ENCODE measurements at places on chromosomes 6 and 20. TPM values are rescaled to one million over a fixed set of nuclear protein-coding genes. Genes with fewer than 3 reads are reported as not detected.

MEP1A gene
- not detected for total RNA-seq

TMEM74B gene
- total RNA-seq = 8.2 TPM

TPD52L1 gene
- total RNA-seq = 75.4 TPM

- peak; percentile 70 for DNase-seq
Observed at GRCh38 chr6:37381579-37381978, 27.8 kb downstream of the RNF8 start.

CASS4 gene
- total RNA-seq = 2.8 TPM

PHF3 gene
- total RNA-seq = 90.7 TPM

GRCh38 chr20:34781220-34781619, 44.2 kb downstream of the NCOA6 start:
- DNase-seq = no peak

DNA sequence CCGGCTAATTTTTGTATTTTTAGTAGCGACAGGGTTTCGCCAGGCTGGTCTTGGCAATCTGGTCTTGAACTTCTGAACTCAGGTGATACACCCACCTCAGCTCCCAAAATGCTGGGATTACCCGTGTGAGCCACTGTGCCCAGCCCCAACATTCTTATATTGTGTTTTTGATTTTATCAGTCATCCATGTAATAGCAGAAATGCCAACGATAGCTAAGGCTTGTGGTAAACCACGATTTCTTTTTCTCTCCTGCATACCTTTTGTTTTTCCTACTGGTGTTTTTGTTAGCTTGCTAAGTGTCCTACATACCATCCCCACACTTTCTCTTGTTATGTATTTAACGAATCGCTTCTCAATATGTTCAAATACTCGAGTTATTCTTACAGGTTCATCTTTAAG, 12.1 kb downstream of the PHACTR2 start:
- DNase-seq = no peak

DNA sequence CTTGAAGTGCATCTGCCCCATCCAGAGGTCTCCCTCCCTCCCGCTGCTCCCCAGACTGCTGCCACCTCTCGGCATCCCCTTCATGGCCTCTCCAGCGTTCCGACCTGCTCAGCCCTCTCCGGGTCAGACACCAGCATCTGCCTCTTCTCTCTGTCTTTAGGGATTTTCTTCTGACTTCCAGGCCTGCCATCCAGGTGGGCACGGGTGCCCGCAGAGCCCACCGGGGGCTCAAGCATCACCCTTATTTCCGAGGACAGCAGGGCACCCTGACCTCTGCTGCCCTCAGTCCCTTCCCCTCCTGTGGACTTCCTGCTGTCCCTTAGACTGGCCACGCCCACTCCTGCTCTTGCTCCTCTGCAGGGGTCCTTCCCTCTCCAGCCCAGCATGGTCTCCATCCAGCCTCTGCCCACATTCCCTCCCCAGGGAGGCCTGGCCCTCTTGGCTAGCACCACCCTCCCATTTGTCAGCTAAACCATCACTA, 3.3 kb downstream of the NPEPL1 start:
- DNase-seq = no peak

GRCh38 chr6:136608991-136609390, 58.8 kb upstream of the MAP7 start:
- no peak for DNase-seq

DNA sequence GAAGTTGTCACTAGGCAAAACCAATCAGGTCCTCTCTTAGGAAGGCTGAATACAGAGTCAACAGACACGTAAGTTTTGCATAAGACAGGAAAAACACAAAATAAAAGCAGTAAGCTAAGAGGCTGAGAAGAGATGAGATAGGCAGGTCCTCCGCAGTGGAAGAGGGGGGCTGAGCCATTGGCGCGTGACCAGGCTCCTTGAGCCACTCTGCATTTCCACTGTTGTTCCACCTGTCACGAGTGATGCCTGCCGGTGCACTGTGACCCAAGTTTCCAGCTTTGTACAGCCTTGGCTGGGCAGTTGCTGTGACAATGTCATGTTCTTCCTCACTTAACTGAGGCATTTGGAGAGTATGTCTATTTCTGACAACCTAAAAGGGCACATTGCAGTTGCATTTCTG, 58.6 kb downstream of the NUDT3 start:
- peak; percentile 27 for DNase-seq

DNA sequence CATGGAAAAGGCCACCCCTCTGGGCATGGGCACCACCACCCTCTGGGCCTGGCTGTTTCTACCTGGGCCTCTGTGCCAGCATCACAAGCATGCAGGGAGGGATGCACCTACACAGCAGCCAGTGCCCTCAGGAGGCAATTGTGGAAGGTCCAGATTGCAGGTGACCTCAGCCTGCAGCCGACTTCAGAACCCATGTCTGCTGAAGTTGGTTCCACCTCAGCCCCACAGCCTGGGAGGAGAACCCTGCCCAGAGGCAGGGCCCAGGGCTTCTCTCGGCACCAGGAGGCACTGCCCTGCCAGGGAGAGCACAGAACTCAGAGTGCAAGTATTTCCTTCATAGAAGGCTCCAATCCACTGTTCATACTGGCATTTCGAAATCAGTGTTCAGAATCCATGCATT, 149.8 kb downstream of the TTLL2 start:
- no peak for DNase-seq

DNA sequence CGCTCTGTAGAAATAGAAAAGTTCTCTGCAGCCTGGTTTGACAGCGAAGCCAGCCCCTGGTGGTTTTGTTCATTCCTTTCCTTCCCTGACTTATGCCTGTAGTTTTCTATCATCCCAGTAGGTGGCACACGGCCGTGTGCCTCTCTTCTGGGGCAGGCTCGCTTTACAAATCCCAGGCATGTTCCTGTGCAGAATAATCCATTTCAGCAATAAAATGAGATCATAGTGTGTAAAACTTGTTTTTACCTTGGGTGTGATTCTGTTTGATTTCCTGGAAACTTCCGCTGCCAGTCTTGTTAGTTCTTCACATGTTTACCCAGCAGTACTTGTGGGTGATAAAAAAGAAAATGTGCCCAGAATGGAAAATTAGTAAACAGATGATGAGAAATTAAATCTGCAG, 7.4 kb upstream of the INSM1 start:
- DNase-seq = peak; percentile 84

THEMIS gene
- not detected for total RNA-seq

DNA sequence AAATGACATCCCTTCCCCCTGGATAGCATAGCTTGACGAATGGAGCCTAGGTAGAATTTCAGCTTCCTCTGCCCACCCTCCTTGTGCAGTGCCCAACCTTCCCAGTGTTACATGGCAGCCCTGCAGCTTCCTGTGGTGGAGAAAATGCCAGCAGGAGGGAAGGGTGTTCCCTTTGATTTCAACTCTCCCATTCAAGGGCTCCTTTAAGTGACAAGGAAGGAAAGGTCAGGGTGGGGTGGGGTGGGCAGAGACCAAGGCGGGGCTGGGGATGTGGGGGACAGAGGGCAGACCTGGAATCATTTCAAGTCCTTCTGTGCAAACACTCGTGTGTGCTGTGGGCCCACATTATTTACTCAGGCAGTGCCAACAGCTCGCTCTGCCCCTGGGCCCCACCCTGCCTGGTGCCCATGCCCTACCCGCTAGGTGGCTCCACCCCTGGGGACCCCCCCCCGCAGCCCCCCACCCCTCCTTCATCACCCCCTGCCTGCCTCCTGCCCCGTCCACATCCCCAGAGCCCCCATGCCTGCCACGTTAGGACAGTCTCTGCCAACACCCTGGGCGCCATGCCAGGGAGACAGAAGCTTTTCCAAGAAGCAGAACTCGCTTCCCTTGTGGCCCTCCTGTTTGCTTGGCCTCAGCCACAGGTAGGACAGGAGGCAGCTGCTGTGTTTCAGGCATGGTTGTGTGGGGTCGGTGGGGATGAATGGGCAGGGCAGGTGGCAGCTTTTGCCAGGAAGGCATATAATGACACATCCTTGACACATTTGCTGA, 9.4 kb downstream of the SPDEF start:
- peak; percentile 75 for DNase-seq

SIRPB1 gene
- 0.82 TPM for total RNA-seq

PPP1R14C gene
- total RNA-seq = 42.3 TPM

DNA sequence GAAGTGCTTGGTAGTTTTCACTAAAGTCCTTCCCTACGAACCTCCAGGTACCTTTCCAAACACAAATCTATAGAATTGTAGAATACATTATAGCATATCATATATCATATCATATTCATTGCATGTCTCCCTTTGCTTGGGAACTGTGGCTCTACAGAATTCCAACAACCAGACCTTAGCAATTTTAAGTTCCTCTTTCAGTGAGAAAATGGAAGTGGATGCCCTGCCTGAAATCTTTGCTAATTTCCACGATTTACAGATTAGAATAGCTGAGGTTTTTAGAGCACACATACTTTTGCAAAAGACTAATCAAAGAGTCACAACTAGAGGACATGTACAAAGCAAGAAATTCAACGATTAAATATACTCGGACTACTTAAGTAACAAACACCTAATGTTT, 78.6 kb downstream of the TNFRSF21 start:
- DNase-seq = no peak

DNA sequence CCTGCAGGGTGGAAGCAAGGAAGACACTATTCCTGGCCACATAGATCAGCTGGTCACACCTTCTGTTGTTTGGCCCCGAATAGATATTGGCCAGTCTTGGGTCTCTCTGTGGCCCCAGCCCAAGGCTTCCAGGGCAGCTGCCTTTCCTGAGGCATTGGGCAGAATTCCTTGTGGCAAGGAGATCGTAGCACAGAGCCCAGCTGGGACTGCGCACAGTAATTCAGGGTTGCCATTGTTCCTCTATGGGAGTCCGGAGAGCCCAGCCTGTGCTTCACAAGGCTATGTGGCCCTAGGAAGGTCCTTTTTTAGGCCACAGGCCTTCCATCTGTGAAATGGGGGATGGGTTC, 6.9 kb downstream of the SGK2 start:
- DNase-seq = no peak

GRCh38 chr6:52286798-52287432, 2.4 kb upstream of the MCM3 start:
- DNase-seq = peak; percentile 72

C20orf141 gene
- total RNA-seq = not detected

GRCh38 chr6:113856625-113857555, at the start of gene MARCKS:
TSS of gene MARCKS (plus strand) at chr6:113857345. CDS start at chr6:113857746, 401 bp downstream.
- peak; percentile 97 for DNase-seq

DNA sequence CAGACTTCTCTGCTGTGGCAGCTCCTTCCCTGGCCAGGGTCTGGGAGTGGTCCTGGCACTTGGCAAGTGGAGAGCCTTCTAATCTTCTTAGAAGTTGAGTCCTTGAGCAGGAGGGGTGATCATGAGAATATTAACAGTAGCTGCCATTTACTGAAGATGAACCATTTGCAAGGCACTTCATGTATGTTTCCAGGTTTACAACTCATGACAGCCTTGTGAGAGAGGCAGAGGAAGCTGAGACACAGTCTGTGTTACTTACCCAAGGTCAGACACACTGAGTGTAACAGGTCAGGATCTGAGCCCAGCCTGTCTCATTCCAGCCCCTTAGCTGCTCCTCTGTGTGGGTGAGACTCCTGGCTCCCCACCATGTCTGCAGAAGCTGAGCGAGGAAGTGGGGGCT, 45.5 kb upstream of the SRF start:
- no peak for DNase-seq

- no peak for DNase-seq
Observed at GRCh38 chr20:46683668-46683938, 5.6 kb downstream of the TP53RK start.

DNA sequence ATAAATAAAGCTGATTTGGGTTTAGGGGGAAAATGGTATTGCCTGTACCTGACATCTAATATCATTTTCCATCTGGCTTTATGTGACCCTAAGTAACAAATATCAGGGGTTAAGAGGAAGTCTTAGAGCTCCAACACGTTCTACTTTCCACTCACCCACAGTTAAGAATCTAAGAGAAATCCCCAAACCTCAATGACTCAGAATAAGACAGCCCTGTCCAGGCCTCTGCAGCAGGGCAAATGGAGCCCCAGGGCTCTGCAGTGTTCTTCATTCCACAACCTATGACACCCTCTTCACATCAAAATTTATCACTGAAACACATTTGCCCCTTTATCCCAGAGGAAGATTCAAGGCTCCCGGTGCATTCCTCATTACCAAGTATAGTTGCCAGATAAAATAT, 20.3 kb upstream of the TENT5A start:
- DNase-seq = no peak
